ENCODE measurements at places on chromosomes 6 and 20. TPM values are rescaled to one million over a fixed set of nuclear protein-coding genes. Genes with fewer than 3 reads are reported as not detected.

Gene PPP1R16B
- 5.6 TPM for total RNA-seq

GRCh38 chr6:162372106-162372505 lies 355.5 kb downstream of the PRKN start:
- no peak for ATAC-seq

GRCh38 chr20:44073675-44074071 lies 113.3 kb downstream of the JPH2 start:
- no peak for ATAC-seq

- no peak for ATAC-seq
Measured at GRCh38 chr6:4849226-4850022, 73.2 kb downstream of the CDYL start.

Gene ENPP5
- total RNA-seq = 2.6 TPM

DNA sequence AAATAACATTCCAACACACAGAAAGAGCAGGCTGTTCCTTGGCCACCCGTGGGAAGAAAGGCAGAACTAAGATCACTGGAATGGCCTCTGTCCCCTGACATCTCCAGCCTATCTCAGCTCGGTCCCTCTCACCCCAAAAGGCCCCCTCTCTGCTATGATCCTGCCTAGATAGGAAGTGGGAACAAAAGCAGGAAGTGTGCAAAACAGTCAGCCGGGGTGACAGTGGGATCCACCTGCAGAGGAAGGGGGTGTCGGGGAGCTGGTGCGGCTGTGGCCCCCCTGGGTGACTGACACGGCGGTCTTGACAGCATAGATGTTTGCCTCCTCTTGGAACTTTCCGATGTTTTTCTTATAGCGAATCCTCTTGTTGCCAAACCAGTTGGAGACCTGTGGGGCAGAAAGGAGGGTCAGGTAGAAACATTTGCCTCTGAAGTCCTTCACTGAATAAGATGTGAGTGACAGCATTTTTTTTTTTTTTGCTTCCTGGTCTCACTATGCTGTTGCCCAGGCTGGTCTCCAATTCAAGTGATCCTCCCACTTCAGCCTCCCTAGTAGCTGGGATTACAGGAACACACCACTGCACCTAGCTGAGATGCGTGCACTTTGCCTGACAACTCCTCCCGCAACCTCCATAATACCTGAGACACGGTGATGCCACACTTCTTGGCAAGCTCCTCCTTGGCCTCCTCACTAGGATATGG lies 2.8 kb downstream of the PBX2 start:
- ATAC-seq = no peak

GRCh38 chr6:132167929-132168892 lies 217.0 kb upstream of the CCN2 start:
- no peak for ATAC-seq

Gene CNR1
- 27.1 TPM for total RNA-seq

DNA sequence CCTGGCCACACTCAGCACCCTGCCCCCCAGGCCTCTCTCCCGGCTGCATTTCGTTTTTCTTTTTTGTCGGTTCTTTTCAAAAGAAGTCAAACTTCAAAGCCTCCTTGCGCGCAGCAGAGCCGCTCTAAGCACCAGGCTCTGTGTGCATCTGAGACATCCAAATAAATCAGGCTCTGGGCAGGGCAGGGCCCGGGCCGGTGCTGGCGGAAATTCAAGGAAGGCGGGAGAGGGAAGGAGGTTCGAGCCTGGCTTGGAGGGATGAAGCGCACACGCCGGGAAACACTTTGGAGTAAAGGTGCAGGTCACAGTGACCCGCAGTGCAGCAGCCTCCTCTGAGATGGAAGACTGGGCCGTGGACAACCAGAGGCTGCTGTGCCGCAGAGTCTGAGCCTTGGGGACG lies 5.8 kb downstream of the GATA5 start:
- ATAC-seq = no peak

GRCh38 chr6:30154709-30155519 lies 6.1 kb downstream of the TRIM10 start:
- peak; percentile 35 for ATAC-seq
